ENCODE measurements at places on chromosomes 11 and 22.

- DNase-seq = peak; percentile 66
Observed at GRCh38 chr11:73576185-73576614, 21.7 kb downstream of the FAM168A start.

DNA sequence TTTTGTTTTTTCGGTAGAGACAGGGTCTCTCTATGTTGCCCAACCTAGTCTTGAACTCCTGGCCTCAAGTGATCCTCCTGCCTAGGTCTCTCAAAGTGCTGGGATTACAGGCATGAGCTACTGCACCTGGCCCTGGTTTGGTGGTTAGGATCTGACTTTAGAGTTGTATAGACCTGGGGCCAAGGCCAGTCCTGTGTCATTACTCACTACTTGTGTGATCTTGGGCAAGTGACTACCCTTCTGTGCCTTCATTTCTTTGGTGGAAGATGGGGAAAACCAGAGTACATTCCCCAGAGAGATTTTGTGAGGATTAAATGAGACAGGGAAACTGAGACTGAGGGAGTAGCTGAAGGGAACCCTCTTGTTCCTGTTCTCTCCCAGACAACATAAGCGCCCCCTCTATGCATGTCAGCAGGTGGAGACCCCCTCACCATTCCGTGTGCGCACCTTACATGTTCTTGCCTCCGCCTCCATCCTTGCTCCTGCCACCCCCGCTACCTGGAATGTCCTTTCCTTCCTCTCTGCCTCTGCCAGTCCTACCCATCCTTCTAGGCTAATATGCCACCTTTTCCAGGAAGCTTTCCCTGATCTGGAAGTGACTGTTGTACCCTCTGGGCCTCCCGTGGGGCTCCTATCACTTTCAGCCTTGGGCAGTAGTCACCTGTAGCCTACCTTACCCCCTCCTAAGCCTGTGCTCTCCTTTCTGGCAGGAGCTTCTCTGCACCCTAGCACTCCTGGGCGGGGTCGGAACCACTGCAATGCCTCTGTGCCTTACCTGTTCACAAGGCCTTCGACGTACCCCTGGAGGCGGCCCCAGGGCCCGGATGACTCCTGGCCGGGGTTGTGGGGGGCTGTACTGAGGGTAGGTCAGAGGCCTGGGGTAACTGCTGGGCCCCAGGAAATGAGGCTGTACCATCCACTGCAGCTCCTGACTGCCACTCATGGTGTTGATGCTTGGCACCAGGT is 3.9 kb downstream of the FOSL1 start:
- no peak for DNase-seq

- no peak for DNase-seq
Observed at GRCh38 chr22:31098632-31099110, 8.7 kb downstream of the SELENOM start.

DNA sequence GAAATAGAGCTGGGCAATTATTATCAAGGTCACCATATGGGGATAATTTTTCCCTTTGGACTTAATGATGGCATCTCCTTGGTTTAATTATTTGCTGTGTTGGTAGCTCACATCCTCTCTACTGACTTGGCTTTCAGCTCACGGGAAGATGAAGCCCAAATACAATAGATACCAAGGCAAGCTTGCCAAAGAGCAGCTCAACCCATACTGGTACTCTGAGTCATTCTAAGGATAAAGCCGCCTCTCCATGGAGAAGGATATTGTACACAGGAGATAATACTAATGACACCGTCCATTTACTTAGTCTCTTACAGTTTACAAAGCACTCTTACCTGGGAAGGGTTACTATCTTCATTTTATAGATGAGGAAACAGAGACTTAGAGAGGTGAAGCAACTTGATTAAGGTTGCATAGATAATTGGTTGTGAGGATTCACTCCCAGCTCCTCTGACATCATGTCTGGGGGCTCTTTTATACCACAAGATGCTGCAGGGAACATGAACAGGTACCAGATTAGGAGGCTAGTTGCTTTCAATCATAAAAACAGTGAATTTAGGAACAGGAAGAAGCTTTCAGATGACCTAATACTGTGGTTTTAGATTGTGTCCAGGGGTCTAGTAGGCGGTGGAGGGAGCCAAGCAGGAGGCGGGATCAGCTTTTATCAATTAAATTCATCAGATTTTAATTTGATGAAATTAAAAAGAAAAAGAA is 48.3 kb upstream of the PICALM start:
- no peak for DNase-seq

- no peak for DNase-seq
Observed at GRCh38 chr11:63805844-63806415, 7.3 kb upstream of the SPINDOC start.

GRCh38 chr11:119552106-119552485 is 129.1 kb upstream of the THY1 start:
- no peak for DNase-seq

DNA sequence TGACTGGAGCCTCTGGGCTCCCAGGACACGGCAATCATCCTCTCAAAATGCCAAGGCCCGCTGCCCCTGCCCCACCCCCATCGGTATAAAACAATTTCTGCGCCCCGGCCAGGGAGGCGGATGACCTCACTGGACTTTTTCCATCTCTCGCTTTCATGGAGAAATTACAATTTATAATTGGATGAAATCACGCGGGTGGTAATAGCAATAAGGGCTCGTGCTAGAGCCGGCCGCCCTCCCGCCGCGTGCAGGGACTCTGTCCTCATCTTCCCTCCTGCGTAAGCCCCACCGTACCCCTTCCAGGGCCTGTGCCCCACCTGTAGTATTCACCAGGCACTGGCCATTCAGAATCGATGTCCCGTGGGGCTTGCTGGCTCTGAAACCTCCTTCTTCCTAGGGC is 64.5 kb downstream of the MACROD1 start:
- no peak for DNase-seq

- DNase-seq = no peak
Observed at GRCh38 chr11:3890806-3891205, 35.3 kb downstream of the STIM1 start.

DNA sequence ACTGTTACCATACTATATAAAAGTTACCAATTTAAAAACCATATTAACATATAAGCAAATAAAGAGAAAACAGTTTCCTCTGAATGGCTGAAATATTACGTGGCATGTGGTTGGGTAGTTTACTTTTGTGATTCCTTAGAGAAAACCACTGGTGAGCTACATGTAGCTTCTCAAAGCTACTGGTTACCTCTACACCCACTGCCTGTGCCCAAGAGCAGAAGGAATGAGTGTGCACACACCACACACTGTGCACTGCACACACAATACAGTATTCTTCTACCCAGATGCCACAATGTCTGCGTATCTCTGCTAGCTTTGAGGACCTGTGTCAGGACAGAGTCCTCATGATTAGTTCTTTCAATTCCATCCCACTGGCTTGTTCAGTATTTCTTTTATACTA is 25.5 kb upstream of the YPEL1 start:
- no peak for DNase-seq

DNA sequence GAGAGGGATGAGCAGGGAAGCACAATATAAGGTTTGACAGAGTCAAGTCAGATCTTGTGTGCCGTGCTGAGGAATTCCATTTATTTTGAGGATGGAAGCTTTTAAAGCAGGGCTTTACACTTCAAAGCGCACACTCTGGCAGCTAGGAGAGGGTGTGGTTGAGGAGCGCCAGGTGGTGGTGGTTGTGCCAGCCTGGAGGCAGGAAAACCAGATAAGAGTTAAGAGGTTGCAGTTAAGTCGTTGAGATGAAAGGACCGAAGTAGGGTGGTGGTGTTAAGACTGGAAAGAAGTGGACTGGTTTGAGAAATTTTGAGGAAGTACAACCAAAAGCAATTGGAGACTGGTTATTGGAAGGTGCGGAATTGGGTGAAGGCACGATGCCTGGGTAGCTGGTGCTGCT is 231.6 kb upstream of the TBCEL start:
- DNase-seq = no peak

DNA sequence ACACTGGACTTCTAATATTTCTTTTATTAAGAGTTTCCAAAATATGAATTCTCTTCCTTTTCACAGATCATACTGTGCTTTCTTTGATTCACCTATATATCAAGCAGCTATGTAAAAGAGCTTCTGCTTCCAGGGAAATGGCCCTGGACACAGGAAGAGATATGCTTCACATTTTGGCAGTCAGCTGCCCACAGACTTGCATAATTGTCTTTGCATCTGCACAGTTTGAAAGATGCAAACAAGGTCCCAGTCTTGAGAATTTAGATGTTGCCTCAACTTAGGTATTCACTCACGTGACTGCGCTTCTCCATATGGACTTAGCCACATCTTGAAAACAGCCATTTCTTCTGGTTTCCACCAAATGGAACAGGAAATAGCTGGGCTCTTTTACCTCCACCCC is 92.3 kb upstream of the POU2AF2 start:
- no peak for DNase-seq

DNA sequence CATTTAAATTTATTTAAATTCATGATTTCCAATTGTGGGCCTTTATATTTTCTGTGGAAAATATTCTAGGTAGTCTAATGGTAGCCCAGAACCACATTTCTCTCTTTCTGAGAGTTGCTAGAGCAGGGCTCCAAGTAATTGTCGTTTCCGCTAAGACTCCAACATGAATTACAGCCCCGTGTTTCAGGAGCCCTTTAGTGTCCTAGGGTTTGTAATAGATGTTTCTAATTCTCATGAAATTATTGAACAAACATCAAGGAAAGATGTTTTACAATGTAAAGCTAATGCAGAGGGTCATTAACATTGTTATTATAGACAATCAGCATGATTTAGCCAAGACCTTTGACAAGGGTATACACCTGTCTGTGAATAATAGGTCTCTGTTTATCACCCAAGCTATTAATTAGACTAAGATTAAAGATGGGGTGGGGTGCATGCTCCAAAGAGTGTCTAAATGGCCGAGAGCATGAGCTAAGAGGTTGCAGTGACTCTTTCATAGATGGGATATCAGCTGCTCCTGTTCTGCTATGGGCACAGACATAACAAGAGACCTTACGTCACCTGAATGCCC is 81.8 kb upstream of the NTM start:
- DNase-seq = no peak

GRCh38 chr22:38108561-38109319 is 1.7 kb downstream of the BAIAP2L2 start:
- DNase-seq = no peak

- DNase-seq = no peak
Observed at GRCh38 chr11:113698515-113698914, 7.6 kb downstream of the TMPRSS5 start.

DNA sequence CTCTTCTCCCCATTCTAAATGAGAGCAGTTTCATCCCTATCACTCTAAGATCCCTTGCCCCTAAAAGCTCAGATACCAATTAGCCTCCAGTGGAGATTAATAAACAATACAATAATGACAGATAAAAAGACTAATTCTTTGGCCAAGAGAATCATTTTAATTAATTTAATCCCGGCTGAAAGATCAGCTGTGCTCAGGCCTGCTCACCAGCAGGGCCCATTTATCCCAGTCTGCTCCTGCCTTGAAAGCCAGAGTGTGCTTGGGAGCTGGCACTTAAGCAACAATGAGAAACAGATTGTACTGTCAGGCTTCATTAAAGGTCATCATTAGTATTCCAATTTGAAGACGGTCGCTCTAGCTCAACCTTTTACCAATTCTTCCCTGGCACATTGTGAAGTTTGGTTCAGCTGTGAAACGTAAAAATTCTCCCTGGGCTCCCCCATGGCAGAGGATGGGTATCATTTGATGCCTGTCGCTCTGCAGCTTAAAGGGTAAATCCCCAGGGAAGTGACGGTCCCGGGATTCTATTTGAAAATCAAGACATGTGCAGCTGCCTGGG is 36.1 kb upstream of the HTATIP2 start:
- DNase-seq = no peak

DNA sequence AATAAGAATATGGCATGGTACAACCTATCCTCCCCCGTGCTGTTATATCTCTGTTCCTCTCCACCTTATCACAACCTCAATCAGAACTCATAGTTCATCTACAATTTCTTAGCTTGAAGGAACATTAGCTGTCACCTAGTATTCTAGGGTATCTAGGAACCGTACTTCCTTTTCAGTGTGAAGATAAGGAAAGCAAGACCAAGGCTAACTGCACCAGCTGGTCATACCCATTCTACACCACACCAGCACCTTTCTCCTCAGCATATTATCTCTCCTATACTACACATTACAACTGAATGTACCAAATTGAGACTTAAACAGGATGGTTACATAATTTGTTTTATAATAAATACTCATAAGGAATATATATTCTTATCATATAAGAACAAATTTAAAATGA is 73.1 kb downstream of the ARHGAP32 start:
- no peak for DNase-seq

- no peak for DNase-seq
Observed at GRCh38 chr22:46068593-46069491, 81.5 kb upstream of the PPARA start.

- peak; percentile 19 for DNase-seq
Observed at GRCh38 chr11:11580841-11581411, 40.9 kb downstream of the GALNT18 start.

DNA sequence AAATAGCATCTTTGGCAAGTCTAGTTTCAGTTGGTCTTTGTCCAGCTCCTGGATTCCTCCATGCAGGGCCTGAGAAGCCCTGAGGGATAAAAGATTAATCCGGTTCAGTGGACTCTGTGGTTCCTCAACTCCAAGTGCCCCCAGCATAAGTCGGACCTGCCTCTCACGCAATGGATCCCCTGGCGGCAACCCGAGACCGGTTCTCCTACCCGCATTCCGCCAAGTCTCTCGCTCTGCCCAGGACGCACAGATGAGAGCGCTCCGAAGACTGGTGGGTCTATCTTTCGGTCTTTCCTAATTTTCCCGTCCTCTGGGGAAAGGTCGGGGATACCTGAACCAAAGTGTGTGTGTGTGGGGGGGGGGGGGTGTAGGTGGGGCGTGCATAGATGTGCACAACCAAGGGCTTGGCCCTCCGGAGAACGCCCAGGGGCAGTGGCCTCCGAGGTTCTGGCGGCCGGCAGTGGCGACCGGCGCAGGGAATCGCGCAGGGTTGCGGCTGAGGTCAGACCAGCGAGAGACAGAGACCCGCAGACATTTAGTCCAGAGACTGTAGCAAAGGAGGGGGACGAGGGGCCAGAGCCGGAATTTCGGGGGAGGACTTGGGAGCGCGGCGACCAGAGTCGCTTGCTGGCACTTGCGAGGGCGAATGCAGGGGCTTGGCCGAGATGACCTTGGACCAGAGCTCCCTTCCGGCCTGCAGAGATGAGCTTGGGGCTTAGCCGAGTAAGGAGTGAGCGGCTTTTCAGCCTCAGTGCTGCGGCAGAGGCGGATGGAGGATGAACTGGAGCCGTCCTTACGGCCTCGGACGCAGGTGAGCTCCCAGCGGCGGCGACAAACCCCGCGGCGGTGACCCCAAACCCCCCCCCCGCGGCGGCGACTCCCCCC is 712 bp upstream of the SLC2A11 start:
- peak; percentile 59 for DNase-seq

DNA sequence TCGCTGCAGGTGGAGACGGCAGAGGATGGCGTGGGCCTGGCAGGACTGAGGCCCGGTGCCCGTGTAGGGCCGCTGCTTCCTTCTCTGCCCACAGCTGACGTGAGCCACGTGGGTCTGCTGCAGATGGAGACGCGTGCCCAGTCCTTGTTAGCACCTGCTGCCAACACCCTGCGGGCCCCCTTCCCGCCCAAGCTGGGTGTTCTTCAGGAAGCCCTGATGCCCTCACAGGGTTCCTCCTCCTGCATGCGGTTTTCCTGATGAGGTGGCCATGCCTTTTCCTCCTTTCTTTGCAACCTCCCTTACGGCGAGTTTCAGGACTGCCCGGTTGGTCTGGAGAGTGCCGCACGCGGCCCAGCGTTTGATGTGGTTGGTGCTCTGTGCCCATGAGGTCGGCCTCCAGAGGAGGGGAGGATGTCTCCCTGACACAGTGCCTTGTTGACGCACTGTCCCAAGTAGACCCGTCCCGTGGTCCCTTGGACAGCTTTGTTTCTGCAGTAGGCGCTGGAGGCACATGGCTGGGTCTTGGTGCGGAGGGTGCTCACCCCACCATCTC is 44.7 kb downstream of the AP2A2 start:
- DNase-seq = no peak
